ENCODE measurements at places on chromosomes 4 and X. TPM values are rescaled to one million over a fixed set of nuclear protein-coding genes. Genes with fewer than 3 reads are reported as not detected.

GRCh38 chrX:104335756-104336155 lies 81.0 kb upstream of the ESX1 start:
- peak; percentile 60 for DNase-seq

DNA sequence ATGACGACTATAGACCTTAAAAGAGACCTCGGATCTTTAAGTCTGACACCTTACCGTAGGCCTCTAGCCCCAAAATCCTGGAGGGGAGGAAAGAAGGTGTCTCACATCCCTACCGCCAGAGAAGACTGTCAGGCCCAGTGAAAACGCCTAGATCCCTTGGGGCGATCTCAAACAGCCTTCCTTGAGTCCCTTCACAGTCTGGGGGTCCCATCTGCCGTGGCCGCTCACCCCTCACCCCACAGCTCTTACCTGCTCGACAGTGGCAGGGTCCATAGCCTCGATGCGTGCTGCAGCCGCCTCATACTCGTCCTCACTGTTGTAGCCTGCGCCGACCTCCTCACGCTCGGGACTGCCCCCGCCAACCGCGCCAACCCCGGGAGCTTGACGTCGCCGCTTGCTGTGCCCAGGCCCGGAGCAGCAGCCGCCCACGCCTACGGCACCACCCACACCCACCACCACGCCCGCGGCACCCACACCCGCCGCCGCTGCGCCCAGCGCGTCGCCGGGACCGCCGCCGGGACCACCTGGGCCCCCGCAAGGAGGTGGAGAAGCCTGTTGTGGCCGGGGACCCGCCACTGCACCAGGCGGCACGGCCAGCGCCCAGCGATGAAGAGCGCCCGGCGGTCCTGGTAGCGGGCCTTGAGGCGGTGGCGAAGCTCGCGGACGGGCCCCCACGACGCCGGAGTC lies 536 bp downstream of the OTUD5 start:
- DNase-seq: no peak

Gene LRP2BP
- 0.29 TPM for total RNA-seq

- no peak for DNase-seq
Observed at GRCh38 chr4:168859888-168860694, 150.0 kb downstream of the CBR4 start.

- no peak for DNase-seq
Observed at GRCh38 chr4:37891260-37892159, 626 bp downstream of the TBC1D1 start.

- no peak for DNase-seq
Observed at GRCh38 chr4:42399393-42399792, 2.1 kb downstream of the SHISA3 start.

GRCh38 chrX:36650622-36651021 lies 357.5 kb upstream of the FAM47C start:
- DNase-seq: no peak

DNA sequence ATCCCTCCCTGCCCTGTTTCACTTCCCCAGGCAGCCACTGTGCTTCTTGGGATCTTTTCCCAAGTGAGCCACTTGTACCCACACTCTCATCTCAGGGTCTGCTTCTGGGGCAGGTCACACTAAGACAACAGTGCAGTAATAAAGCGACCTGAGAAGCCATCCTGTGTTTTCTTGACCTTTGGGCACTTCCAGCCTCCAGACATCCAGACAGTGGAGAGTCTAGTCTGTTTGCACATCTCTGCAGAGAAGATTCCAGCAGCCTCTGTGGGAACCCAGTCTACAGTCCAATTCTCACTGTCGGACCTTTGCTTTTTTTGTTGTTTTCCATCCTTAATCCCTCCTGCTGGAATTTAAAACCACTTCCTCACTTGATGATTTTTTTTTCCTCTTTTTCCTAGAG lies 50.3 kb upstream of the ATP6AP2 start:
- DNase-seq: no peak

Gene AREG
- total RNA-seq: 0.25 TPM

GRCh38 chr4:152579916-152580315 lies 44.0 kb upstream of the FBXW7 start:
- no peak for DNase-seq

Gene RAB40AL
- not detected for total RNA-seq

DNA sequence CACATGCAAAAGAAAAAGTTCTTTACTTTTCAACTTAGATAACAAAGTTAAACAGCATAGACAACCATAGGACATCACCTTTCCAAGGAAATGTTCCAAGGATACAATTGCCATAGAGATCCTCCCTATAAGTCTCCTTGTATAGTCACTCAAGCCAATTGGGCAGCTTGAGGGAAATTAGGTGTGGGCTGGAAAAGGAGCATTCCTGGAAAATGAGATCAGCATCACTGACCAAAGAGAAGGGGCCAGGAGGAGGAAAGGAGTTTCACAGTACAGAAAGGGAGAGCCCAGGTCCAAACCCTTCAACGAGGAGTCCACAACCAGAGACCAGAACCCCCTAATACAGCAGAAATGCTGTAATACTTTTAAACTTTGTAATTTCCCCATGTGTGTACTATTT lies 91.5 kb upstream of the PPARGC1A start:
- no peak for DNase-seq

GRCh38 chrX:71809886-71810285 lies 46.7 kb downstream of the CXorf49B start:
- DNase-seq: no peak

GRCh38 chrX:6810776-6811175 lies 275.9 kb upstream of the VCX3A start:
- DNase-seq: no peak

Gene CHRNA9
- total RNA-seq: not detected

Gene PPEF2
- not detected for total RNA-seq

- no peak for DNase-seq
Observed at GRCh38 chr4:40915318-40916217, 165.8 kb downstream of the NSUN7 start.

- DNase-seq: no peak
Observed at GRCh38 chrX:11212741-11213140, 80.5 kb upstream of the AMELX start.

Gene RTL9
- 0.11 TPM for total RNA-seq

- no peak for DNase-seq
Observed at GRCh38 chr4:72387959-72388358, 181.1 kb downstream of the ADAMTS3 start.

Gene PDE5A
- 45.0 TPM for total RNA-seq

Gene CFAP299
- 2.3 TPM for total RNA-seq

Gene SSX1
- total RNA-seq: not detected

DNA sequence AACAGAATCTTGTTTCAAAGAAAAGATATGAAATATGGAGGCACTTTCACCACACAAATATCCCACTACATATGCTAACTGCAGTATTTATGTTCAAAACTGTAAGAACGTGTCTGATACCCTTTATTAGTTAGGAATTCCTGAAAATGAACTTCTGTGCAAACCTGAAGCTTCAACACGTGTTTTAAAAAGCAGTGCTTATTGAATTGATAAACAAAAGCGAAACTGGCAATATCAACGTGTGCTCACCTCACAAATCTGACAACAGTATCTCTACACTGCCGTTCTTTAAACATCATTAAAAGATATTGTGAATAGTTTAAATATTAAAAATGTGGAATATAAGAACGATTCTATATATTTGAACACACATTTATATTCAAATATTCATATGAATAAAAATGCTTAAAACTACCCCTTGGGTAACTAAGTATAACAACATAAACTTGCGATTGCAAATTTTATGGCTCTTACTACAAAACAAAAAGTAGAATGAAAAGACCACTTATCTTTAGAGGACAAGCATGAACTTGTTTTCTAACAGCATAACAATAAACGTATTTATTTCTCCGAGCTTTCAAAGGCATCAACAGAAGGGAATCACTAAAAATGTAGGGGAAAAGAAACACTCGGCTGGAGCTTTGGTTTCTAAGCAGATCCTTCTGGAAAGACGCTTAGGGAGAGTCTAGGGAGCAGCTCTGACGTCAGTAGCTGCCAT lies at the start of gene LRP2BP:
Gene LRP2BP, minus strand, starts transcription at position 687 of the 718 bp plus-strand sequence. CDS start 17,738 bp downstream, outside the sequence.
- DNase-seq: no peak

GRCh38 chr4:7741946-7742806 lies 197.5 kb downstream of the AFAP1 start:
- DNase-seq: no peak

DNA sequence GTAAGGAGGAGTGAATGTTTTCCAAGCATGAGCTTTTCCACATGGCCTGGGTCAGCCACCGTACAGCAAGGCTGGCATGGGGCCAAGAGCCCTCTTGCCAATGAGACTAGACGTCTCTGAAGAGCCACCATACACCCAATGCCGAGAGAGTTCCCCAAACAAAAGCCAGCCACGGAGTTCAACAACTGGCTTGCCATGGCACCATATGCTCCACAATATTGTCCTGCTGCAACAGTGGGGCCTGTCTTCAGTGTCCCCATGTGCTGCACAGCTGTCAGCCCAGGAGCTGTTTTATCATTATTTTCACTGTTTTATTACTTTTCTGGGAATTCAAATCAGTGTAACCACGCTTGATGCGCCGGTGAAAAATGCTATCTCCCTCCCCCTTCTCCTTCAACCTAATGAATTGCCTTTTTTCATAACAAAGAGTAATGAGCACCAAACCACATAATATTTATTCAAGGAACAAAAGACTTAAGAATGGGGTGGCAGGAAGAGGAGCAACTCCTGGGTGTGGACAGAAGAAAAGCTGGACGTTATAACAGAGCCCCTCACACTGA lies 18.4 kb downstream of the MAML3 start:
- no peak for DNase-seq

- no peak for DNase-seq
Observed at GRCh38 chr4:25536564-25537320, 118.9 kb upstream of the SLC34A2 start.

- DNase-seq: no peak
Observed at GRCh38 chrX:19720236-19720635, 167.2 kb downstream of the SH3KBP1 start.

Gene FAM13A
- total RNA-seq: 15.2 TPM

DNA sequence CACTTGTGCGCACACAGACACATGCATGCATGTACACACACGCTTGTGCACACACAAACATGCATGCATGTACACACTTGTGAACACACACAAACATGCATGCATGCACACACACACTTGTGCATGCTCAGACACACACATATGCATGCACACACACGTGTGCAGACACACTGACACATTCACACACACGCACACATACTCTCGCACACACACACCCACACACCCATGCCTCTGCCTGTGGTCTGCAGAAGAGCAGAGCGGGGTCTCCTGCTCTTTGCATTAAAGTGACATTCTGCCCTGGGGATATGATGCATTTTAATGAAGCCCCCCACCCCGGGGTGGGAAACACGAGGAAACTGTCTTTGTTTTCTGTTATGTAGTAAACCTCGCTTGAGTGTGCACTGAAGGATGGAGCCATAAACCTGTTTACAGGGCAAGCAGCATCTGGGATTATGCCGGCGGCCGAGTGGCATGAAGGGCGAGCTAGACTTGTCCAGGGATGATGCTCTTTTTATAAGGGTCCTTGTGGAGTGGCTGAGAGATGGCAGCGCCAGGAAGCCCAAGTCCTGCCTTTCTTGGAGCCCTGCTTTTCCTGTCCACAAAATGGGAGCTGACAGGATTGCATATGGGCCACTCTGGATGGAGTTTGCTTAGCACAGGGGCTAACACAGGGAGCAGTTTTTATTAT lies 17.8 kb downstream of the PSAPL1 start:
- DNase-seq: peak; percentile 9

- no peak for DNase-seq
Observed at GRCh38 chrX:24774650-24775049, 80.9 kb downstream of the POLA1 start.

Gene FAM184B
- not detected for total RNA-seq
